ENCODE measurements at places on chromosomes 3 and 15. TPM values are rescaled to one million over a fixed set of nuclear protein-coding genes. Genes with fewer than 3 reads are reported as not detected.

GRCh38 chr3:143750841-143751240 is 97.4 kb downstream of the SLC9A9 start:
- no peak for DNase-seq

DNA sequence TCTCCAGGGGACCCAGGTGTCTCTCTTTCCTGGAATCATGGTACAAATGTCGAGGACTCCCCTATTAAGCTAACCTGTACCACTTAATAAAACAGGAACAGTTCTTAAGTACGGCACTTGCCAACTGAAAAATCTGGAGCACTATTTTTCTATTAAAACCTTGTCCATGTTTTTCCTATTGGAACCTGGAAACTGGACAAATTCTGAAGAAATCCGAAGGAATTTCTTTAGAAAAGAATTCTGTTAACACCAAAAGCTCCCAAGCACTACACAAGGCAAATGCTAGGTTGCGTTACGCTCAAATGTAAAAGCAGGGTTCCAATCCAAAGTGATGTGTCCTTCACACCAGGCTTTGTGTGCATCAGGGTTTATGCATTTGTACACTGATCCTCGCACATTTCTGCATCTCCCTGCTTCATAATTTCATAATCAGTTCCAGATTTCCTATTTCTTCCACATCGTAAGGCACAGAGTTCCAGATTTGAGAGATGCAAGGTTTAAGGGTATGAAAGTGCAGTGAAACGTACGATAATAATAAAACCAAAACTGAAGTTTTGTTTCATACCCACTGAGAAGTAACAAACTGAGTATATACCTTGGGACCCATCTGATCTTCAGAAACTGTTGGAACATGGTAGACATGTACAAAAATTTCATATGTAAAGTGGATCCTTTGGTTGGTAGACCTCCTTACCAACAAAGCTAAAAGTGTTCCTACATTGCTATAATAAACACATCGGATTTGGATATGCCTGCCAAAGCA is 132.1 kb upstream of the WNT5A start:
- DNase-seq = no peak

GRCh38 chr3:105387122-105387751 is 20.5 kb downstream of the ALCAM start:
- no peak for DNase-seq

GPR27 gene
- not detected for total RNA-seq

GRCh38 chr3:59566481-59566975 is 516.7 kb upstream of the CFAP20DC start:
- DNase-seq = no peak

- peak; percentile 82 for DNase-seq
These were observed 3.4 kb downstream of the RNU6-1 start for GRCh38 chr15:67836477-67836876.

ONECUT1 gene
- total RNA-seq = not detected

DNA sequence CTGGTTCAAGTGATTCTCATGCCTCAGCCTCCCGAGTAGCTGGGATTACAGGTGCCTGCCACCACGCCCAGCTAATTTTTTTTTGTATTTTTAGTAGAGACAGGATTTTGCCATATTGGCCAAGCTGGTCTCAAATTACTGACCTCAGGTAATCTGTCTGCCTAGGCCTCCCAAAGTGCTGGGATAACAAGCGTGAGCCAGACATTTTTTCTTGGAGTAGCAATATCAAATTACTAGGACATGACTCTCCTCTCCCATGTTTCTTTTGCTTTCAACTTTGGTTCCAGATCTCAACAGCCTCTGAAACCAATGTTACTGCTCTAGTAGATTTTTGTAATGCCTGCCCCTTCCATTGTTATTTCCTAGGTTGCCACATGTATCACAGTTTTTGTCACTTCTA is 462.0 kb downstream of the GBE1 start:
- DNase-seq = no peak

CACNA2D3 gene
- total RNA-seq = not detected

DNA sequence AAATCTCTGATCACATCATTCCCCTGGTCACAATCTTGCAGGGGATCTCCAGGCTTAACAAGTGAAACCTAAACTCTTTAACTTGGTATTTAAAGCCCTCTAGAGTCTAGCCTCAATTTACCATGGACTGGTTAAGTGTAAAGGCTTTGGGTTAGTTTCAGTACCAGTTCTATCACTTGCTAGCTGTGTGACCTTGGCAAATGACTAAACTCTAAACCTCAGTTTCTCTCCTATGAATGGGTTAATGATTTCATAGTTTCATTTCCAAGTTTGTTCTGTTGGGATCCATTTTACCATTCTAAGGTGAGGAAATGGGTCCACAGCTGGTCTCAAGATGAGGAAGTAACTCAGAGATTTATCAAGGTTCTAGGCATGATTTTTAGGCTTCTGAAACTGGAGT is 38.8 kb upstream of the TIMP4 start:
- DNase-seq = no peak

HRG gene
- total RNA-seq = not detected

GRCh38 chr3:9730657-9731205 is 804 bp upstream of the BRPF1 start:
- DNase-seq = no peak

TIGIT gene
- 2.5 TPM for total RNA-seq

DNA sequence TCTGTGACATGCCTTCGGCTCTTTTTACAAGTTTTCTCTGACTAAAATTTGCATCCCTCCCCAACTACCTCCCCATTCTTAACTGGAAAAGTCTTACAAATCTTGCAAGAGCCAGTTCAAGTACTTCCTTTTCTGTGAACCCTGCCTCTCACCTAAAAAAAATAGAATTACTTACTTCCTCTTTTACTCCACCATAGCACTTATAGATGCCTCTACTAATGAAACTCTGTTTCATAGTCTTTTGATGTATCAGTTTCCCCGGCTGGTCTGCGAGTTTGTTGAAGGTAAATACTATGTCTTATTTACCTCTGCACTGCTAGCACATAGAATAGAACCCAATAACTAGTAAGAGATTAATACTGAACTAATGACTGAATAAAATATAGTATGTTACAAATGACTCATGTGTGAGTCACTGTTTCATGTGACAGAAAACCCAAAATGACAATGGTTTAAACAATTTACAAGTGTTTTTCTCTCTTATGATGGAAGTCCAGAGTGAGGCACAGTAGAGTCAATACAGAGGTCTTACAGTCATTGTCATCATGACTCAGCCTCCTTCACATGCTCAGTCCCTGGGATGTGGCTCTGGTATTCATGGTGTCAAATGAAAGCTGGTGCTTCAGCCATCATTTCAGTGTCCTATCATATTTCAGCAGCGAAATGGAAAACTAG is 393.5 kb downstream of the RSL24D1 start:
- DNase-seq = no peak

PPM1L gene
- total RNA-seq = 17.8 TPM

NTRK3 gene
- 4.1 TPM for total RNA-seq

DNA sequence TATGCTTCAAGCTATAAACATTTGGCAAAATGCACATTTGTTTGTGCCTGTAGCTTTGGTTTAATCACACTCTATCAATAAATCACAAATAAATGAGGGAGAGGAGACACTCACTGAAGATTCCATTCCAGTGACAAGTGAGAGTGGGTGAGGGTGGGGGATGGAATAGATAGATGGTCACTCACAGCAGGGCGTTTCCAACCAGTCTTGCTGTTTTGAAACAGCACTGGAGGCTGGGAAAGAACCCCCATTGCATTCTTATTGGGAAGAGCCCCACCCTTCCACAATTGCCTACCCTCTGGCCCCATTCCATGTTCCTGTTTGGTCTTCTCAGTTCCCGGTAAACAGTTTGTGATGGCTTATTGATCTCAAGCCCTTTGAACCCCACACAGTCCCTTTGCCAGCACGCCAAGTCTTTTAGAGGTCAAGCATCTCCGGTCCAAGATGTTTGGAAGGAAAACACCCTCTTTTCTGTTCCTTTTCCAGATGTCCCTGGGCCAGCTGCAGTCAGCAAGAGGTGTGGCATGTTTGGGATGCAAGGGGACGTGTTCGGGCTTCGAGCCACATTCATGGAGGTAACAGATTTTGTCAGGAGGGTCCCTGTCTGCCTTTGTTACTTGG is 30.7 kb downstream of the LMCD1 start:
- DNase-seq = no peak

DNA sequence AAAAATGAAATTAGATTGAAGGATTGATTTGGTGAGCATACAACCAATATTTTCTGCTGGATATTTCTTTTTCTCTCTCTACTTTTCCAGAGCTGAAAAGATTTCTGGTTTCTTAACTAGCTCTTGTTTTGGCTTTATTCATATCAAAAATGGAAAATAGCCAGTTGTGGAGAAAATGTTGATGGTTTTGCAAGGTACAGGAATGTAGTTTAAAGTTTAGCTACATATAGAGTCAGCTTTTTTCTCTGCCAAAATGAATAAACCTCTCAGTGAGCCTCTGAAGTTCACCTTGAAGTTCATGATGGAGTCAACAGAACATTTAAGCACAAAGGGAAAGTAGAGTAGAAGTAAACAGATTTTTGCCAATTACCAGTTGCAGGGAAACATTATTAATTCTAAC is 720.5 kb upstream of the ALCAM start:
- DNase-seq = no peak

DNA sequence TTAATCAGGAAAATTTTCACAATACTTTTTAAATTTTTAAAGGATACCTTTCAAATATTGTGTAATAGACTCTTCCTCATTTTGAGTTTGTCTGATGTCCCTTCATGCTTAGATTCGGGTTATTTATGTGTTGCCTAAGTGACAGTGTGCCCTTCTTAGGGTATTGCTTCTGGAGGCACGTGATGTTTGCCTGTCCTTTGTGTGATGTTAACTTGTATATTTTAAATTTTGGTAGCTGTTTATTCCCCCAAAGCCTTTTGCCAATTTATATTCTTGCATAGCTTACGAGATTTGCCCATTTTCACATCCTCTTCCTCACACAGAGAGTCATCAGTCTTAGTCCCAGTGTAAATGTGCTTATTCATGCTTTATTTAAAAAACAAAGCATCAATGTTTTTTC is 433.1 kb downstream of the EPHB1 start:
- DNase-seq = no peak

- no peak for DNase-seq
These were observed 641 bp downstream of the OPA1 start for GRCh38 chr3:193593668-193594030.

GRCh38 chr15:52093167-52093538 is 19.4 kb downstream of the BCL2L10 start:
- no peak for DNase-seq

HTR3E gene
- total RNA-seq = 1.2 TPM

- no peak for DNase-seq
These were observed 97.2 kb upstream of the CTNNB1 start for GRCh38 chr3:41102053-41102556.

DNA sequence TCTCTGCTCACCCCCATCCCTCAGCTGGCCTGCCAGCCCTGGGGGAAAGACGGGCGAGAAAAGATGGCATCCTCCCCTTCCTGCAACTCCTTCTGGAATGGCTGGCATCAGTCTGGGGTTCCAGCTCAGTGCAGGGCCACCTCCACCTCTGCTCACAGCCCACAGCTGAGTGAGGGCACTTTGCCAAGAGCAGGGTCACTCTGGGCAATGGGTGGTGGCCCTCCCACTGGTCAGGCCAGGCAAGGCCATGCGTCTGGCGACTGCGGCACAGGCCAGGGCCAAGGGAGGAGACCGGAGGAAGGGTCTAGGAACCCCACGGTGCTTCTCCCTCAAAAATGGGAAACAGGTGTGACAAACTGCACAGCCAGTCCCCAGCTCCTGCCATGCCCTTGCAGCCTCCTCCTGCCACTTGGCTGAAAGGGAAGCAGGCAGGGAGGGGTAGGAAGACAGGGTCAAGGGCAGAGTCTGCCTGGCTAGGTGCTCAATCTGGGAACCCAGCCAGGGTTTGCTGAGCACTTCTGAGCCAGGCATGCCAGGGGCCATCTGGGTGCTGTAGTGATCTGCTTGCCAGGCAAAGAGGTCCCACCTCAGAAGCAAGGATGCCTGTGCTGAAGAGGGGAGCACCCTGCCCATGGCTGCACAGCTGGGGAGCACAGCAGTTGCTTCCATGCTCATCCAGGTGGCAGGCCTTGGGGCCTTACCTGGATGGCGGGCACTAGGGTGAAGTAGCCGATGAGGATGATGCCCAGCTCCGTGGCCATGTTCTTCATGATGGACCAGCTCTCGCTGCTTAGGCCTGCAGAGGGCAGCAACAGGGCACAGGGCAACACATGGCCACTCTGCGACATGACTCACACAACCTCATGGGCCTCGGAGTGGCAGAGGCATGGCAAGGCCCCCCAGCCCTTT is 41.2 kb downstream of the PTPN23 start:
- DNase-seq = no peak

ZNF385D gene
- 2.2 TPM for total RNA-seq

SMCO1 gene
- total RNA-seq = not detected

GRIP2 gene
- 0.80 TPM for total RNA-seq

DNA sequence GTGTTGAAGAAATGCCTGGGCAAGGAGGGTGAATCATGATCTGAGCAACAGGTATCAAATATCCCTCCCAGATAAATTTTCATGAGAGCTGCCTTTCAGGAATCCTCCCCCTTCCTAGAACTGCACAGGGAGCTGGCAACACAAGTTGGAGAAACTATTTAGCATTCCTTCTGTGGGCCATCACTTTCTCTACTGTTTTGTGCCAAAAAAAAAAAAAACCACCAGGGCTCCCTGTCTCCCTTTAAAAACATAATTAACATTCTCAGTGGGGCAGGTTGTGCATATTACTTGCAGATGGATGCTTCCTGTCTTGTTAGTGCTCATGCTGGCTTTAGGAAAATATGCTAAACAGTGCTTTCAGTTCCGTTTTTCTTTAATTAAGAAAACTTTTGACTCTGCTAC is 234.9 kb upstream of the LMCD1 start:
- no peak for DNase-seq

TRPM1 gene
- not detected for total RNA-seq

STRIT1 gene
- total RNA-seq = not detected

GRCh38 chr3:157436583-157437291 is at the start of gene PTX3:
Gene PTX3 (plus strand): TSS chr3:157436850. CDS start chr3:157436934, 84 bp downstream.
- DNase-seq = no peak

TMEM212 gene
- total RNA-seq = not detected

DNA sequence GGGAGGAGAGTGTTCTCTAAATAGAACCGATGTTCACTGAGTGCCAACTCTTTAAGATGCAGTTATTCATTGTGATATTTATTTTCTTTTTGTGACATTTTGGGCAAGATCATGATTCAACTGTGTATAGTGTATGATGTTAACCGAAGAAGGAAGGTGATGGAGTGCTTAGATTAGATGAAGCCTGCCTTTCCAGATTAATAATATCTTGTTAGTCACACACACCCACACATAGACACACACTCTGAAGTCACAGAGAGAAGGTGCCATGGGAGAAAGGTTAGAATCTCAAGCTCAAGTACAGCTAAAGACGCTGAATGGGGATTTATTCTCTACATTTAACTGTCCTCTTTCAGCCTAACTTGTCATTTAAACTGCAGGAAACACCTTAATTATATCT is 77.0 kb downstream of the SLC9A9 start:
- DNase-seq = no peak

NOX5 gene
- not detected for total RNA-seq

Measured in Peyer's patch (tissue), 4 donors.